Lower lobe of right lung (tissue), 2 donors: ENCODE measurements at places on chromosomes 2 and 18. TPM values are rescaled to one million over a fixed set of nuclear protein-coding genes. Genes with fewer than 3 reads are reported as not detected.

DNA sequence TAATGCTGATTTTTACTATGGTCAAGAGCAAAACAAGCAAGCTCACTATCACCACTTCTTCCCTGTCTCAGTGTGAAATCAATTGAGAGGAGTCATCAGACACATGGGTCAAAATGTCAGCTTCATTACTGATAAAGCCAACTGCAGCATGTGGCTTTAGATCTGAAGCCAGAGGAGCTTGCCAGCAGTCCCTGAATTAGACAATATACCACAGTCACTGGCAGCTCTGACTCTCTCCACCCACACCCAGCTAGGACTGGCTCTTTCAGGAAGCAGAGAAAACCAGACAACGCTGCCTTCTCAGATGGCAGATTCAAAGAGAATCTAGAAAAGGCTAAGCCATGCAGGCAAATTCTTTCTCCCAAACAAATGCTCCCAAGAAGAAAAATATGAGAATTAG lies 20.0 kb upstream of the ASB18 start:
- no peaks in the 10 kb centered on the region for H3K27me3 ChIP-seq
- DNase-seq: no peak

GRCh38 chr2:176291809-176292283 lies 22.6 kb downstream of the MTX2 start:
- peaks cover 7% of the 10 kb centered on the region for H3K4me1 ChIP-seq
- H3K36me3 ChIP-seq: no peaks in the 10 kb centered on the region
- no peaks in the 10 kb centered on the region for H3K27me3 ChIP-seq
- no peak for DNase-seq
- H3K27ac ChIP-seq: no peak overlapping the region

GRCh38 chr2:39140322-39140847 lies 19.5 kb upstream of the SOS1 start:
- H3K36me3 ChIP-seq: no peaks in the 10 kb centered on the region
- H3K27ac ChIP-seq: no peak overlapping the region
- no peak overlapping the region for H3K4me3 ChIP-seq
- peaks cover 8% of the 10 kb centered on the region for H3K4me1 ChIP-seq

GRCh38 chr2:124523096-124523495 lies 498.0 kb downstream of the CNTNAP5 start:
- H3K27ac ChIP-seq: no peak overlapping the region
- no peaks in the 10 kb centered on the region for H3K36me3 ChIP-seq
- no peaks in the 10 kb centered on the region for H3K27me3 ChIP-seq
- no peaks in the 10 kb centered on the region for H3K4me1 ChIP-seq

DNA sequence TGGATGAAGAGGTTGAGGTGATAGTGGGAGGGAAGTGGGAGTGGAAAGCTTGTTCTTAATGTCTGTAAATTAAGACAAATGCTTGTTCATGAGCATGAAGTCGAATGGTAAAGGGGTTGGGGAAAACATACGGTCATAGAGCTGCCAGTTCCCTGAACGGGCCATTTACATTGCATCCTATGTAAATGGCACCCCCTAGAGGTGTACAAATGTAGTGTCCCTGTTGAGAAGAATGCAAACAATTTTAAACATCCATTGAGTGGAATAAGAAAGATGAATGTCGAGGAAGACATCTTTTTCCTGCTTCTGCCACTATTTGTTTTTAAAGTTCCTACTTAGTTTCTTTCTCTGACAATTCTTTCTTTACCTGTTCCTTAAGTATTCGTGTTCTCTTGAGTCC lies 155.7 kb downstream of the RDH14 start:
- H3K4me3 ChIP-seq: no peak overlapping the region
- no peaks in the 10 kb centered on the region for H3K4me1 ChIP-seq
- DNase-seq: no peak
- H3K27me3 ChIP-seq: no peaks in the 10 kb centered on the region

The RND3 gene
- 20.8 TPM for total RNA-seq

DNA sequence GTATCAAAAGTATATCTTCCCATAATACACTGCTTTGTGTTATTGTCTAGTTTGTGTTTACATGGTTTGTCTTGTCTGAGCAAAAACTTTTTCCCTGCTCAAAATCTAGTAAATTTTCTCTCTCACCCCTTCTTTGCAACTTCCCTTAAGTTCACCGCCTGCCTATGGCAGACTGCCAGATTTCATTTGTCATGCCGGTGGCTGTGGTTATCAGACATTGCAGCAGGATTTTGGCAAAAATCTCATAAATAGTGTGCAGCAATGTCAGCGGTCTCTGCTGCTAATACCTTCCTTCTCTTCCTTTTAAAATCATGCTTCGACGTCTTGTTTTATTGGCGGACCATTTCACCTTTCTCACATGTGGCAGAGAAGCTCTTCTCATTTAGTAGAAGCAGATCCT lies 45.6 kb upstream of the TMEM178A start:
- no peak overlapping the region for H3K27ac ChIP-seq
- H3K36me3 ChIP-seq: no peaks in the 10 kb centered on the region
- H3K27me3 ChIP-seq: no peaks in the 10 kb centered on the region
- no peak overlapping the region for H3K4me3 ChIP-seq
- peaks cover 8% of the 10 kb centered on the region for H3K4me1 ChIP-seq
- DNase-seq: peak; percentile 63

DNA sequence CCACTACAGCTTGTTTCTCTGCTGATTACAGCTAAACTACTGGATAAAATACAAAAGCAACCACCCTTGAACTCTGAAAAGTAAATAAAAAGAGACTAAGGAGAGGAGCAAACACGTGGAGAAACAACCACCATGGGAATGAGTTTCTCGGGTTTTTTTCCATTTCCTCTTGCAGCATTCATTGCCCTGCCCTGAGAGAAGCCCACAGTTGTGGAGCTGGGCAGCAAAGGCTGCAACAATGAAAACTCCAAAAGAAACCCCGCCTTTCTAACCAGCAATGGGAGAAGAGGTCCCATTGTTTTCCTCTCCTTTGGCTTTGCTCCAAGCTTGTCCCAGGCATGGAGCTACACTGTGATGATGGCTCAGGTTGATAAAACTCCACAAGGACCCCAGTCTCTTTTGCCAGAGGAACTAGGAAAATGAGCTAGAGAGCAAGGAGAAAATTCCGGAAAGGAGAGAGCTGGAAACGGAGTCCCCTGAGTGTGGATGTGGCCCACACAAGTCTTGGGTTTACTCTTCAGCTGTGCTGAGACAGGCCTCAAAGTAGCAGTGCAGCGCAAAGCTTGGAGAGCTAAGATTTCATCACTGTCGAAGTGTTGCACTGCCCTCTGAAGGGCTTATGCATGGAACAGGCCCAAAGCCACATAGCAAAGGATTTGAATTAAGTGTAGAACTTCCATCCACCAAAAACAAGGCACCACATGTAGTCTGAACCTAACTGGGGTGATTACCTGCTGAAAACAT lies 20.9 kb downstream of the NAPG start:
- peaks cover 98% of the 10 kb centered on the region for H3K36me3 ChIP-seq
- no peaks in the 10 kb centered on the region for H3K27me3 ChIP-seq
- DNase-seq: no peak
- H3K4me1 ChIP-seq: peaks cover 3% of the 10 kb centered on the region

DNA sequence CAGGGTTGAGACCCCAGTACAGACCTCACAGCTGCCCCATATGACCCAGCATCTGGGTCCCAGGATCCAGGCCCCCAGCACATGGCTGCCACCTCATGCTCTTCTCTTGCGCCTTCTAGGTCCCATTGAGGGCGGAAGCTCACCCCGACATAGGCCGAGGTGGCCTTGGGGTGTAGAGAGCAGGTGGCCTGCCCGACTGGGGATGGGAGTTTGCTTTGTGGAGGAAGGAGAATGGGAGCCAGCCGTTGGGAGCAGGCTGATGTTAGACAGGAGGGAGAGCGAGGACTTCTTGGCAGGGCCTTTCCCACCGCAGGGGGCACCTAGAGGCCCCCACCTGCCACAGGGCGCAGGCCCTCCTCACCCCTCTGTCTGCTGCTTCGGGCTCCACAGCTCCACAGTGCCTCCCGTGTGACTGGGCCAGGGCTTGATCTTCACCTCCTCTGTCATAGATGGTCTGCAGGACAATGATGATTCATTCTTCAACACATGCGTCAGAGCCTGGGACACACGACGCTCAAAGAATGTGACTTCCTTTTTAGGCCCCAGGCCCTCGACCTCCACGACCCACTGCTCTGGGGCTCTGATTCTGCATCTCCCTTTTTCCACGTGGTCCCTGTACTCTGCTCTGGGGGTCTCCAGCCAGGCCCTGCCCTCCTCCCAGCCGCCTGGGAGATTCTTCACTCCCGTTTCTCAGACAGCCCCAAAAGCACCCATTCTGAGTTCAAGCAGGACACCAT lies 86.6 kb upstream of the ODC1 start:
- H3K4me1 ChIP-seq: no peaks in the 10 kb centered on the region
- H3K27ac ChIP-seq: no peak overlapping the region
- no peak for DNase-seq
- no peaks in the 10 kb centered on the region for H3K27me3 ChIP-seq

DNA sequence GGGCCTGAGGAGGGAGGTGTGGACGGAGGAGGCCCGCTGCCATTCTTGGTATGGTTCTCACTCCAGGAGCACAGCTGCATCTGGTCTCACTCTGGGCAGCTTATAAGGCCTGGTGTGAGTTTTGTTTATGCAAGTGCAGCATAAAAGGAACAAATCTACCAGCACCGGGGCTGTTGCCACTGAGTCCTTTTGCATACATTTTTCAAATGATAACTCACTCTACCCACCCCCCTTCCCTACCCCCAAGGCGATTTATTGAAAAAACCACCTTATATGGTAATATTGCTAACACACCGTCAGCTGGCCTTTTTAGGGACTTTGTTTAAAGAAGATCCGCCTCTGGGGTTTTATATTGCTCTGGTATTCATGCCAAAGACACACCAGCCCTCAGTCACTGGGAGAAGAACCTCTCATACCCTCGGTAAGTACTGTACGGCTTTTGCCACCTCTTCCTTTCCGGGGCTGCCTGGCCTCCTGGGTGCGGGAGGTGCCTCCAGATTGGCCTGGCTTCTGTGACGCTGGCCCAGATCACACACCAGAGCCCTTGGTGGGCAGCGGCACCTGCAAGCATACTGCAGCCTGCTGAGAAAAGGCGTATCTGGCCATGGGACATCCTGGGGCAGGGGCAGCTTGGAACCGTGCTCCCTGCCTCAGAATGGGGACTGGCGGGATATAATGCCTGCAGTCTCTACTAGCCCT lies at the start of gene ACTG2:
TSS of gene ACTG2 (plus strand) at position 378 of the 699 bp plus-strand sequence. CDS start 8,304 bp downstream, outside the sequence.
- H3K27me3 ChIP-seq: no peaks in the 10 kb centered on the region
- peaks cover 7% of the 10 kb centered on the region for H3K4me1 ChIP-seq
- peak within 1 kb of the TSS; percentile 4 for H3K4me3 ChIP-seq
- peak within 1 kb of the TSS; percentile 18 for H3K27ac ChIP-seq

GRCh38 chr2:61396005-61396404 lies 74.9 kb downstream of the USP34 start:
- no peak overlapping the region for H3K4me3 ChIP-seq
- peaks cover 37% of the 10 kb centered on the region for H3K36me3 ChIP-seq
- no peak for DNase-seq
- no peaks in the 10 kb centered on the region for H3K27me3 ChIP-seq
- no peak overlapping the region for H3K27ac ChIP-seq

DNA sequence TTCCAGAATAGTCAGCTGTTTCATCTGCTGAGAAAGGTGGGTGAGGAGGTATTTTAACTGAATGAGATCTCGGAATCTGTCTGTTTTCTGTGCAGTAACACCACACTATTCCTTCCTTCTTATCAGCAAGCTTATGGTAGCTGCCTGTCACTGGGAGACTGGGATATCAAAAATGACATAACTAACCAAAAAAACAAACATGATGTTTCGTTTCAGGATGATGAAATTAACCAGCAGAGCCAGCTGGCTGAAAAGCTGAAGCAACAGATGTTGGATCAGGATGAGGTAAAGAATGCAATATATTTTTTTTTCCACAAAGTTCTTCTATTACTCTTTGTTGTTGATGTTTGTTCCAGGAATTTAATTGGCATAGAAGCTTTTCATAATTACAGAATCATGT lies 59.8 kb upstream of the LYPD6B start:
- no peaks in the 10 kb centered on the region for H3K27me3 ChIP-seq
- no peak for DNase-seq
- H3K4me3 ChIP-seq: no peak overlapping the region
- H3K36me3 ChIP-seq: no peaks in the 10 kb centered on the region
- no peak overlapping the region for H3K27ac ChIP-seq

- peaks cover 17% of the 10 kb centered on the region for H3K4me1 ChIP-seq
- H3K36me3 ChIP-seq: peaks cover 41% of the 10 kb centered on the region
- DNase-seq: no peak
- H3K27ac ChIP-seq: no peak overlapping the region
- no peaks in the 10 kb centered on the region for H3K27me3 ChIP-seq
Measured at GRCh38 chr2:160308476-160308875, 108.4 kb upstream of the ITGB6 start.

DNA sequence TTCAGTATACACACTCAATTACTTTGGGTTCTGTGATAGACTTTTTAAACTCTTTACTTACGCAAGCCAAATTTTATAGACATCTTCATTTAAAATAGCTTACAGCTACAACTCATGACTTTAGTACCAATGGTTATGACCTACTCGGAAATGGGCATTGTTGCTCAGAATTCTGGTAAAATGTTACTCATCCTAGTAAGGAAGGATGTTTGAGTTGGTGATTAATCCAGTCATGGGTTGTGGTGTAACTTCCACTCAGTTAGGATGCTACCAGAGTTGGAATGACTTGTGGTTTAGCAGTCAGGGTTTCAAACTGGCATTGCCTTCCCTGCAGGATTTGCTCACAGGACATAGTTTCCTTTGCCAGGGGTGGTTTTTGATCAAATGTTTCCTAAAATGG lies 7.4 kb upstream of the NPC1 start:
- H3K27me3 ChIP-seq: no peaks in the 10 kb centered on the region
- no peaks in the 10 kb centered on the region for H3K4me1 ChIP-seq
- DNase-seq: no peak

The SCN1A gene
- 19.1 TPM for total RNA-seq

DNA sequence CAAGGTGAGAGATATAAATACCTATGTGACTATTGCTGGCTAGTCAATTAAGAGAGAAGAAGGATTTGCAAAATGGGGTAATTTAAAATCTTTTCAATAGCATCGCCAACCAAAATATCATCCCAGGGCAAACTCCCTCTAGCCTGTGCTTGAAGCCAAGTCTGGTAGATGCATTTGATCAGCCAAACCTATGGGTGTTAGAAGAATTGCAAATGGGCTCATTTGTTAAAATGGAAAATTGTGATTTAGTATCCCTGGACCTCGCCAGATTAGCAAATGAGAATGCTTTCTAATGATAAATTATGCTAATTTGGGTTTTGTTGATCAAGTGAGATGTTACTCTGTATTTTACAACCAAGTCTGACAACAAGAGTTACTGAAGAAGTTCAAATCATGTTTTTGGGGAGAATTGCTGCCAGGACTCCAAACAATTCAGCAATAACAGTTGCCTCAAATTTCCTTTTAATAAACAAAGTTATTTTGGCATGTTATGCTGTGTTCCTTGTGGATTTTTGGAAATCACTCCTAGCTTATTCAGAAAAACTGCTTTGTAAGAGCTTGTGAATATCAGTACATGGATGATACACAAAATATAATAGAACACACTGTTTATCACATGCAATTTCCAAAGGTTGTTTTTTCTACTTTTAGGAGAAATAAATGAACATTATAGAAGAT lies 272.5 kb upstream of the PARD3B start:
- H3K27me3 ChIP-seq: no peaks in the 10 kb centered on the region
- H3K27ac ChIP-seq: no peak overlapping the region
- H3K4me3 ChIP-seq: no peak overlapping the region
- H3K4me1 ChIP-seq: peaks cover 9% of the 10 kb centered on the region
